ENCODE measurements at places on chromosomes 1 and 21.

- no peak for DNase-seq
Observed at GRCh38 chr1:15047237-15047636, 106.3 kb upstream of the TMEM51 start.

DNA sequence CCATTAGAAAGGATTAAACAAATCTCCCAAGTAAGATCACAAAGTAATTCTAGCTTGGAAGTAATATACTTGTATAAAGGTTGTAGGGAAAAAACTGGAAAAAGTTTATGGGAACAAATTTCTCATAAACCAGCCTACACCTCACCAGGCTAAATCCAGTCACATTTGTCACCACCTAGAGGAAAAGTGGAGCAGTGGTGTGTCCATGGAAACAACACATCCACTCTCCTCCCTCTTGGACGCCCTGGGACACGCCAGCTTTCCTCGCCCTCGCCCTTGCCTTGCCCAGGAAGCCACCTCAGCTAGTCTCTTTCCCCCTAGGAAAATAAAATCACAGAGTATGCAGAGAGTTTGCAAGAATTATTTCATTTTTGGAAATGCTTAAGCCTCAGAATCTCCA lies 2.2 kb downstream of the PALMD start:
- DNase-seq, result no peak

DNA sequence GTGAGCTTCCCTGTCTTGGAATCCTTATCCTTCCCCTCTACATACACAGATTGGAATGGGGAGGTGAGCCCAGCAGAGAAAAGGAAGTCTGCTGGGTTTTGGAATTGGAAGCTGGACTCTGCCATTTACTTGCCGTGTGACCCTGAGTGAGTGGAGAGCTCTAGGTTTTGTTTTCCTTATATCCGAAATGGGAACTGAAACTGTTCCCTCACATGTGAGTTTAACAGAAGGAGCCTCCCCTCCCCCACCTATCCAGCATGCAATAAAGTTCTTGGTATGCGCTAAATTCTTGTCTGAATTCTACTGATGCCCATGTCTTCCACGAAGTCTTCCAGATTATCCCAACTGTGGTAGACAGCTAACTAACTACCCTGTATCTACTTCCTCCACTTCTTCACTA lies 58.7 kb downstream of the NENF start:
- peak; percentile 23 for DNase-seq

DNA sequence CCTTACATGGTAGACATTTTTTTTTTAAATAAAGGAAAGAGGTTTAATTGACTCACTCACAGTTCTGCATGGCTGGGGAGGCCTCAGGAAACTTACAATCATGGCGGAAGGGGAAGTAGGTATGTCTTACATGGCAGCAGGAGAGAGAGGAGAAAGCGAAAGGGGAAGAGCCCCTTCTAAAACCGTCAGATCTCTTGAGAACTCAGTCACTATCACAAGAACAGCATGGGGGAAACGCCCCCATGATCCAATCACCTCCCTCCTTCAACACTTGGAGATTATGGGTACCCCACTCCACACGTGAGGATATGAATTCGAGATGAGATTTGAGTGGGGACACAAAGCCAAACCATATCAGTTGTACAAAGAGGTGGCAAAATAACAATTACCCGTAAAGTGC lies 301.7 kb downstream of the GRIK1 start:
- DNase-seq, result no peak

- DNase-seq, result no peak
Observed at GRCh38 chr1:55124470-55124869, 85.1 kb downstream of the PCSK9 start.

GRCh38 chr1:112465122-112465521 lies 43.6 kb upstream of the WNT2B start:
- DNase-seq, result no peak

DNA sequence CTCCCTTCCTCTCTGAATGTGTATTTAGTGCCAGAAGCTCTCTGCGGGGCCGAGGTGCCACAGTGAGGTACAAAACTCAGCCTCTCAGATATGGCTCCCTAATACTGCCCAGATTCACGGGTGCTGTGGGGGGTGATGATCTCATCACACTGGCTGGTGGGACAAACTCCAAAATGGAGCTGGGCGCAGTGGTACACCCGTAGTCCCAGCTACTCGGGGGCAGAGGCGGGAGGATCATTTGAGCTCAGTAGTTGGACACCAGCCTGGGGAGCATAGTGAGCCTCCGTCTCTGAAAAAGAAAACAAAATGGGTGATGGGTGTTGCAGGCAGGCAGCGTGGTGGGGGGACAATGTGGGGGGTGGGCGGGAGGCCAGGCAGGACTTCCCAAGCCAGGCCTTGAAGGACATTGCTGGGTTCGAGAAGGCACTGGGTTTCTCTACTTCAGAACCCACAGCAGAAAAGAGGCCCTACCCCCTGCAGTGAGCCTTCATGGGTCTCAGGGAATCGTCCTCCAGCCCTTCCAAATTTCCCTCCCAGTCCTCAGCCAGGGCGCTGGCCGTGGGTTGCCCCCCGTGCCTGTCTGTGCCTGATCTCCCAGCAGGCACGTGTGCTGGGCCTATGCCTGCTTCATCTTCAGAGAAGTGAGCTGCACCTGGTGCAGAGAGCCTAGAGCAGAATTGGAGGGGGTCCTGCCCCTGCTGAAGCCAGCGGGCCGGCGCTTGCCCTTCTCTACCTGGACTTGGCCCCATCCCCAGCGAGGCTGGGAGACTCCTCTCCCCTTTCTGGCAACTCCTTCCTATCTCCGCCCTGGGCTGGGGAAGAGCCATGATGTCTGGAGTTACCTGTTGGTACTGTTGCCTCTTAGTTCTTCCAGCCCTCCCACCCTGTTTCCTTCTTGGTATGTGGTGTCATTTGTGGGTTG lies 14.0 kb downstream of the H6PD start:
- no peak for DNase-seq
